T47D (cell line): ENCODE measurements at places on chromosomes 7 and 10.

DNA sequence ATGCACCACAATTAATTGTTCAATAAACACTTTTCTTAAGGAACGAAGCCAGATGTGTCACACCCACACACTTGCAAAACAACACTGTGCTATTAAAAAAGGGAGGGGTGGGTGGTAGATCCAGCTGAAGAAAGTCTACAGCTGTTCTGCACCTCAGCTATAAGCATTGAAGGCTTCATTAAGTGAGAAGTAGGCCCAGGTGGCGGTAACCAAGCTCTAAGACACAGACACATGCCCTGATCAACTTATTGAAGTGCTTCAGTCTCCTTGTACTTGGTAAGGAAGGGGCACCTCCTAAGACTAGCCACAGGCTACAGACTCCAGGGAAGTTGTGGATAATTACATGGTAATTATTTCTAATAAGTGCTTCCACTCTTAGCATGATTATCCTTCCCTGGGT is 4.5 kb upstream of the CPVL start:
- no peak for DNase-seq

DNA sequence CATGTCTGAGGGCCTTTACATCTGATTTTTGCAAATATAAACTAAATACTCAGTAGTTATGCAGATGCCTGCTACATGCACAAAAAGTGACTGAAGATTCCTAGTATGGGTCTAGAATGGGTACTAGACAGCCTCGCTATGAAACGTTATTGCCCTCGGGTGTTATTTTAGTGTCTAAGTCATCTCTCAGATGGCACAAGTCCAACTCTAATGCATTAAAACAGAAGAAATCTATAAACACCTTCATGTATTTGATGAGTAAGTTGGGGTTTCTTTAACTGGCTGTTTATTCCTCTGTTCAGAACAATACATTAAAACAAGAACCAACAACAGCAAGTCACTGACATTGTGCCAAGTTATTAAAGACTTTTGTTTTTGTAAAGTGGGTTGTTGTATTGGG is 41.6 kb downstream of the TEX36 start:
- no peak for DNase-seq

DNA sequence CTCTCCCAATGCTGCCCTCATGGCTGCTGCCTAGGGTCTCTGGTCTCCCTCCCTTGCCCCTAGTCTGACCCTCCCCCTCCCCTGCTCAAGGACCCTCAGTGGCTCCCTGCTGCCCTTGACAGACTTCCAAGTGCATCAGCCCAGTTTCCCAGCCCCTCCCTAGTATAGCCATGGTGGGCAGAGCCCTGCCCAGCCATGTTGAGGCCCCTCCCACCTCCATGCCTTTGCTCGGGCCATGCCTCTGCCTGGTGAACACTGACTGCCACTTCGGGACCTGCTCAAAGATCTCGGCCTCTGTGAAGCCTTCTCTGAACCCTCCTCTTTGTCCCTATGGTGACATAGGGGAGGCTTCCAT is 73.2 kb downstream of the MYL10 start:
- DNase-seq: no peak

- DNase-seq: no peak
Measured at GRCh38 chr10:4154191-4154715, 369.2 kb upstream of the KLF6 start.

DNA sequence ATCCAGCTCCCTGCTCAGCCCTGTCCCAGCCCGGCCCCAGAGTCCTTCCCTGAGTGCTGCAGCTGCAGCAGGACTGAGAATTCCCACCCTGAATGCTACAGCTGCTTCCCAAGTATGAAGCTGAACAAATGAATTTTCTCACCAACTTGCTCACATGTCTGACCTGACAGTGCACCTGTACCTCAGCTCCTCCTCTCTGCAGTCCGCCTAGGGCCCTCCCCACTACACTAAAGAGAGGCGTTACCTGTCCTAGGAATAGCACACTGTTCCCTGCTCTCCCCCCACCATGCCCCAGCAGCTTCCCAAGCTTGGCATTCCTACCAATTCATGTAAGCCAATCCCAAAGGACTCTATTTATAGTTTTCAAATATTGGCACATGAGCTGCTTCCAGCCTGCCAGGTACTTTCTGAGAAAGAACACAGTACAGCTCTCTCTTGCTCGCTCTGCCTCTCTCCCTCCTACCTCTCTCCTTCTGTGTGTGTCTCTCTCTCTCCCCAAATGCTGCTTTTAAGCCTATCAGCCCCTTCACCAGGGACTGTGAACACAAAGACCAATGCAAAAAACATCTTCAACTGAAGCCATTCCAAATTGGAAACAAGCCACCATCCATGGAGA is 400.1 kb downstream of the TNS3 start:
- DNase-seq: peak; percentile 58

DNA sequence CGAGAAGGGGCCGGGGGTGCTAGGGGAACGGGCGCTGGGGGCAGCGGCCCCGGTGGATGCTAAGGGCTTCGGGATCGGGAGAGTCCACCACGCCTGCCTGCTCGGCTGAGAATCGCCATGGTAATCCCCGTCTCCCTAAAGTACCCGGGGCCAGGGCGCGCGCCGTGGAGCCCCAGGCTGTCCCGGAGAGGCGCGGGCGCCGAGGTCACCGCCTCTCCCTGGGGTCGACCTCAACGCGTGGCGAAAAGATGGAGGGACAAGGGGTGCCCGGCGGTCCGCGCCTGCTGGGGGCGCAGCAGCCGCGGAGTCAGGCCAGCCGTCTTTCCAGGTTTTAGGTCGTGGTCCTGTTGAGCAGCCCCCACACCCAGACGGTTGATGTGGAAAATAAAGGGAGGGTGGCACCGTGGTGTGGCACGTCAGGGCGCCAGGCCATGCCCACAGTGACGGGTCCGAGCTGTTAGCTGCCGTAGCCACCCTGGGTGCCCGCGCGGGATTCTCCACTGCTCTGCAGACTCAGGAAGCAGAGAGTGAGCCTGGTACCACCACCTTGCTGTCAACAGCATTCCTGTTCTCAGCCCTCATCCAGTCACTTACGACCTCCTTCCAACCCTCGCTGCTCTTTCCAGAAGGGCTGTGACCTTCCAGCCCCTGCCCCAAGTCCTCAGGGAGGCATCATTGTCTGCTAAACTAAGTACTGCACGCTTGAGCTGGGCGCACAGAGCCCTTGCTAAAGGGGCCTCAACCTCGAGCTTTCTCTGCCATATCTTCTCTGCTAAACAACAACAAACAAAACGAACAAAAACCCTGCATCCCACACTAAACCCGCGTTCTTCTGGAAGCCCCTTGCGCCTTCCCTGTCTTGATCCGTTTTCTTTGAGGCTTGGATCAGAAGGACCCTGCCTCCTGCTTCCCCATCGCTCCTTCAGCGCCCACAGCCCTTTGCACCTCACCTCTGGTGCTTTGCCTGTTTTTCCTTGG is 666 bp downstream of the SMKR1 start:
- no peak for DNase-seq

DNA sequence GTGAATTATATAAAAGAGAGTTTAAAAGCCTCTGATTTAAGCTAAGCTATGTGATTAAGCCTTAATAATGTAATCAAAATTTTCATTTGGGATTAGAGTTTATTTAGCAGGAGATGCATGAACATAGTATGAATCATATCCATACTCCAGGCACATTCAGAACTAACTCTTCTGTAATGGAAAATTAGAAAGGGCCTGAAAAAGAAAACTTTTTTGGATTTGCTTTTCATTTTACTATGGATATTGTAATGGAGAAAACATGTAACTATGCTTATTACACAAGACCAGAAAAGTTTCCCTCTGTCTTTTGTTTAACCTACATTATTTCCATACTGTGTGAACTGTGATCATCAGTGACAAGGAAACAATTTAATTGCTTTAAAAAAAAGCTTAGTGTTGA is 22.0 kb downstream of the TES start:
- no peak for DNase-seq

GRCh38 chr10:76021398-76021797 is 590.0 kb downstream of the LRMDA start:
- DNase-seq: no peak

- peak; percentile 69 for DNase-seq
Measured at GRCh38 chr10:77111611-77112550, 525.7 kb downstream of the KCNMA1 start.

- DNase-seq: no peak
Measured at GRCh38 chr7:48042216-48042615, 6.9 kb downstream of the C7orf57 start.
